HS-5 (cell line): ENCODE measurements at places on chromosomes 1 and 21.
A peak's percentile ranks its signal among the peaks of the same experiment; 100 is the strongest.

DNA sequence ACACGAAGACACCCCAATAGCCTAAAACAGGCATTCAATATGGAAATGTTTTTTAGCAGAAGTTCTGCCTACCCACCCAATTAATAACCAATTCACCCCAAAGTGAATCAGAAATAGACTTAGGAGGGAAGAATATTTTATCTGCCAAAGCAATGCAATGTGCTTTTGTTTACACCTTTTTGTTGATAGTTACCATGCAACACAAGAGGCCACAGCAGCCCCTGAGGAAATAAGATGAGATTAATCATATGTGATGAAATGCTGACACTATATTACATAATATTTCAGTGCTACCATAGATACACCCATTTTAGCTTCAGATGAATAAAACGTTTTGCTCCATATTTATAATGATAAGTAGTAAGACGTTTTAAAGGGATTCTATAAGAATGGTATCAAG is 60.9 kb upstream of the RGS2 start:
- no peak for DNase-seq

DNA sequence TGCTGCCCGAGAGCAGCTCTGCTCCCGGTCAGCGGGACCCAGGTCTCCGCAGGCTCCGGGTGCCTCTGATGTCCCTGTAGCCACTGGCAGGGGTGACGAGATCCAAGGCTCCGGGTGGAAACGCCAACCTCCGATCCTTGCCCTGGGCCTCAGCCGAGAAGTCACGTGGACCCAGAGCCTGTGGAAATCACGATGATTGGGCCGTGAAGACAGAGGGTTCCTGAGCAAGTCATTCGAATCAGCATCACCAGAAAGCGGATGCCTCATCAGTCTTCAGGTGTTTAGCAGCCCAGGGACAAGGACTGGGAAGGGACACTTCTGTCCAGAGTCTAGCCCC is 12.5 kb downstream of the LRRC3 start:
- no peak for DNase-seq

DNA sequence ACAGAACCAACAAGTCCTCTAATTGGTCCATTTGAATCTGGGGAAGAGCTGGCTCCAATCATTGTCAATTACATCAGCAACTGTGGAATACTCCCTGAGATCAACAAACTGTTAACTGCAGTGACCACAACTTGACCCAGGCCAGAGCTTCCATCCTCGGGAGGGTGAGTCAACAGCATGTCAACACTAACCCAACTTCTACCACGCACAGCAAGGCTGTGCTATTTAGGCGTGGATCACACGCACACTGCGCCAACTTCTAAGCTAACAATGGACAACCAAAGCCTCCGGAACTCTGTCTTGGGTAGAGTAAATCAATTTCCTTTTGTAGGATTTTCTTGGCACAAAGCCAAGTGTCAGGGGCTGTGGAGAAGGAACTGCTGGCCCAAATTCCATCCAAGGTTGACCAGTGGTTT is 30.4 kb downstream of the APP start:
- DNase-seq = peak; percentile 86

DNA sequence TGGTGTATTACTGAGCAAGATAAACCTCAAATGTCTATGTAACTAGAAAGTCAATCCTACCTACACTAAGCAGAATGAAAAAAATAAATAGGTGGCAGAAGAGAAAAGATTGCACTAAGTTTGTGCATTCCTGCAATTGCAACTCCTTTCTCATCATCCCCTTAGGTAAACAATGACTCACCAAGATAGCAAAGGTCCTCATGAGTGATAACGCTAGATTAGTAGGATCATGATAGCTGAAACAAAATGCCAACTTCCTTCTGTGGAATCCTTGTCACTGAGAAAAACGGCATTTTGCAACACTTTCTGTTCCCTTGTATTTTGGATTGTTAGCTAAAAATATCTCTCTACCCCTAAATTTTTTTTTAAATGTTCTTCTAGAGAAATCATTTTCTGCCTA is 20.0 kb upstream of the FCER1A start:
- DNase-seq = no peak

- DNase-seq = no peak
Observed at GRCh38 chr21:36461277-36461917, 18.5 kb downstream of the CLDN14 start.

GRCh38 chr1:111743679-111744101 is 4.5 kb upstream of the INKA2 start:
- DNase-seq = peak; percentile 87

DNA sequence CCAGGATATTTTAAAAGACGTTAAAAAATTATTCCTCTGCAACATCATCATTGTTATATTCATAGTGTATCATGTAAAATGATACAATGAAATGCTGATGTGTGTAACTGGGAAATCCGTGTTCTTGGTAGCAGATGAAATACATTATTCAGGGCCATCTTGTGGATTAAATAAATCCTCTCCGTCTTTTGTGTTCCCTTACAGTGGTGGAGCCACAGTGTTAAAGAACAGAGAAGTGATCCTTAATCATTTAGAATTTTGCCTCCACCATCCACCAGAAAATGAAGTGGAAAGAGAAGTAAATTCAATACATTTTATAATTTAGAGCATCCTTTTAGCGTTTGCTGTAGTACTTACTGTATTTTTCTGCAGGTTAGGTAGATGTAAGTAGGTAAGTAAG is 1.3 kb downstream of the DYRK3 start:
- DNase-seq = peak; percentile 10

DNA sequence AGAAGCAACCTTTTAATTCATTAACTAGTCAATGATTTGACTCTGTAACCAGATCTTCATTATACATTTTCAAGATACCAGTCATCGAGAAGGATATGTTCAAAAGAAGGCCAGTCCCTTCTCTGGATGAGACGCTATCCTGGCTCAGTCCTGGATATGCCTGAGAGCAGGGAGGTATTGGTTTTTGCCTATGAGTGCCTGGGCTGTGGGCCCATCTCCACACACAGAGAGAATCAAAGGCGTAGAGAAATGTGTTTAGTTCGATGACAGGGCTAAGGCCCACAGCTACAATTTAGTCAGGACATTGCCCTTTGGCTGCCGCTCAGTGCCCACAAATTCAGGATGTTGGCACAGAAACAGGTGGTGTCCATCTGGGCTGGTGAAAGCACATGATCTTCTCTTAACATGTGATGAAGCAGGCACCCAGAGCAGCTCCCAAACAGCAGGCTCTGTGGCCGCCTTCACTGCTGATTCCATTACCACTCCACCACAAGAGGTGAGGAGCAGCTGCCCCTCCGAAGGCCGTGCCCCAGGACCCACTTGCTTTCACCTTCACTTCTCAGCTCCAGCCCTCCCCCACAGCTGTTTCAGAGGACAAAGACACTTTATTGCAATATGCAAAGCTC is 24.7 kb downstream of the ACKR1 start:
- no peak for DNase-seq

DNA sequence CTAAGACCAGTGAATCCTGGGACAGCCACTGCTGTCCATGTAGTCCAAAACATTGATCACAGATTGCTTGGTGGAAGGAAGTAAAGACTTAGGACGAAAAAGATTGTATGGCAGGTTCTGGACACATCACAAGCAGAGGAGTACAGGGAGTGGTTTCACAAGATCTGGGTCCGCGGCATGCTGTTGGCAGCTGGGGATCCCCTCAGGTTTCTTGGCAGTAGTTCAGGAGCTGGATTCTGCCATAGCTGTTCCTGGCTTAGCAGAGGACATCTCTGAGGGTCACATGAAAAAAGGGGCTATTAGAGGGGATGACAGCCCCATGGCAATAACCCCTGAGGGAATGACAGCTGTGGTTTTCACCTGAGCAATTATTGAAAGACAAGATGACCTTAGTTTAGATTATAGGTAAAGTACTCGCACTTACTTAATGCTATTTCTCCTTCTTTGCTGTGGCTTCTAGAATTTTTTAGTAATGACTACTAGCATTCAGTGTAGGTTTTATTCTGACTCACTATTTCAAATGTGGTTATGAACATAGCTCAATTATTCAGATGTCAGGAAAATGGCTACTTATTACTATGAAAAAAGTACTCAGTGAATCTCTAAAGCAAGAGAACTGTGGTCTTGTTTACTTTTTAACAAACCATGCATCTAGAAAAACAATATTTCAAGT is 8.2 kb downstream of the KRTAP27-1 start:
- peak; percentile 33 for DNase-seq

- DNase-seq = peak; percentile 51
Observed at GRCh38 chr1:68675336-68675735, 178.5 kb upstream of the DEPDC1 start.

GRCh38 chr1:91283421-91283726 is 121.3 kb downstream of the HFM1 start:
- DNase-seq = no peak
